Stimulated activated CD4-positive, alpha-beta T cell treated with anti-CD3 and anti-CD28 coated beads, Interleukin-4, amount 100 ng/mL, for 24 hours (primary cell): ENCODE measurements at places on chromosomes 12 and 14.
A peak's percentile ranks its signal among the peaks of the same experiment; 100 is the strongest.

DNA sequence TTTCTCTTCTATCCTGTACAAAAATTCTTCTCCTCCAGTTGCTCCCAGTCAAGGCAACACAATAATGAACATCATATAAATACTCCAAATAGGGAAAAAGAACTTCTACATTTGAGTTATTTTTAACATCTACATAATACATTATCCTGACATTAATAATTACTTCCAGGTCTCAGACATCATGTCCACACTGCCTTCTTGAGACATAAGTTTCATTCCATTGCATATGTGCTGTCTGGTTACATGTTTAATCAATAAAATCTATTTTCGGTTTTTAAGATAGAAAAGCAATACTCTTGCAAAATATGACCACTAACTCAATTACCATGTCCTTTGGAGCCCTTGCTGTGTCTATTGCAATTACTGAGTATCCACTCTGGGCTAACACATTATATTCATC lies 881.9 kb downstream of the GALC start:
- no peak for DNase-seq

- DNase-seq = no peak
Measured at GRCh38 chr12:93484315-93484981, 17.1 kb downstream of the MRPL42 start.

- peak; percentile 86 for DNase-seq
Measured at GRCh38 chr14:49768301-49769121, 558 bp downstream of the KLHDC2 start.

DNA sequence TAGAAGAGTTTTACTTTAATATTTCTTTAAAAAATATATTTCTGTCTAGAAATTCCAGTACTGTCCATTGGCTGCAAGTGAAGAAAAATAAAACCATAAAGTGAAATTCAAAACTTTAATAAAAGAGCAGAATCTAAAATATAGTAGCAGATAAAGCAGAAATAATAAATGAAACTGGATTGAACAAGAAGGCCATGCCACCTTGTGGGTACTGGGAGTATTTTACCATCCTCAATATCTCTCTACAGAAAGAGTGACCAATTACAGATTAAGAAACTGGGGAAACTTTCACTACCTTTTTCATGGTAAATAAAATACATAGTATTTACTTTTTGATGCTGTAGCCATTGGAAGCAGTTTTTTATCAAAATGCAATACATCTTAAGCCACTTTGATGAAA lies 220.5 kb downstream of the BCAT1 start:
- no peak for DNase-seq

- DNase-seq = no peak
Measured at GRCh38 chr12:84166812-84167211, 745.8 kb downstream of the SLC6A15 start.

- no peak for DNase-seq
Measured at GRCh38 chr12:130831876-130832405, 7.1 kb downstream of the STX2 start.

DNA sequence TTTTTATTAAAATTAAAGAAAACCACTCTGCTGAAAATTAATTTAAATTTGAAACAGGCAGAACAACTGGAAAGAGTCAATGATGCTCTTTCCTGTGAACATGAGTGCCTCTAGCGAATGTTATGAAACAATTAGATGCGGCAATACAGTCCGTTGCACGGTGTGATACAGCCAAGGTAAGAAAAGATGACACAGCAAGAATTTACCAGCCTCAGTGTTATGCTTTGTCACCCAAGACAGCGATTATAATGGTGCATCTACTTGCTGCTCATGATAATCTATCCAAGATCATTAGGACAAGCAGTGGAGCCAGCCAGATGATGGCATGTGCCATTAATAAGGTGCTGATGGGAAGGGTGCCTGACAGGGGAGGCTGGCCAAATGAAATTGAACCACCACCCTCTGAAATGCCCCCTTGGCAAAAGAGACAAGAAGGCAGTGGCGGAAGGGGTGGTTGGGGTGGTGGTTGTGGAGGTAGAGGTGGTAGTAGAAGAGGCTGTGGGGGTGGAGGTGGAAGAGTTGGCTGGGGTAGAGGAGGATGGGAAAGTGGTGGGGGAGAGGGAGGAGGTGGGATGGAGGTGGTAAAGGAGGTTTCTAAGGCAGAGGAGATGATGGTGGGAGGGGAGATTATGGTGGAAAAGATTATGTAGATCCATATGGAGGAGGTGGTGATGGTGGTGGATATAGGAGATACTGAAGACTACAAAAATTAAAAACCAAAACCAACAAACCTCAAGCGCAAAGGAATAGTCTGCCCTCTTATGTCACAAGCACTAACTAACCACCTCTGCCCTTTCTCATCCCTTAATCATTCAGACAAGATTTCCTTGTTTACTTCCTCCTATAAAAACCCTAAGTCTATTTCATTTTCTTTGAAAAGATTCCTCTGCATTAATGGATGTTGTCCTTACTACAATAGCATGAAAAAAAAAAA lies 4.0 kb upstream of the RESF1 start:
- no peak for DNase-seq

DNA sequence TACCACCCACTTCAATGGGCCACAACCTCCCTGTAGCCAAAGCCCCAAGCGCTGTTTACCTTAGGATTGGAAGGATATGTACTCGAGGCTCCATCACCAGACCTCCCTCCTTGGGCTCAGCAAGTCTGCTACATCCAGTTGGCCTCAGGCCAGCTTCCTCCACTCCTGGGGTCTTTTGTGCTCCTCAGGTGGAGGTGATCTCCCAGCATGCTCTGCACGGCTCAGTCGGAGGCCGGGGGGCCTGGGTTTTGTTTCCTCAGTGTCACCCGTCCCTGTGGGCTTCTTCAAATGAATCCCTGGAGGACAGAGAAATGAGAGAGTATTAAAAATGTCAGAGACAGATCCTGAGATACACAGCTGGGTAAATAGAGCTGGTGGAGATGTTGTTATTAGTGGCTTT lies 723.1 kb upstream of the TBX3 start:
- DNase-seq = no peak

GRCh38 chr12:26684101-26684500 lies 148.9 kb downstream of the ITPR2 start:
- no peak for DNase-seq

DNA sequence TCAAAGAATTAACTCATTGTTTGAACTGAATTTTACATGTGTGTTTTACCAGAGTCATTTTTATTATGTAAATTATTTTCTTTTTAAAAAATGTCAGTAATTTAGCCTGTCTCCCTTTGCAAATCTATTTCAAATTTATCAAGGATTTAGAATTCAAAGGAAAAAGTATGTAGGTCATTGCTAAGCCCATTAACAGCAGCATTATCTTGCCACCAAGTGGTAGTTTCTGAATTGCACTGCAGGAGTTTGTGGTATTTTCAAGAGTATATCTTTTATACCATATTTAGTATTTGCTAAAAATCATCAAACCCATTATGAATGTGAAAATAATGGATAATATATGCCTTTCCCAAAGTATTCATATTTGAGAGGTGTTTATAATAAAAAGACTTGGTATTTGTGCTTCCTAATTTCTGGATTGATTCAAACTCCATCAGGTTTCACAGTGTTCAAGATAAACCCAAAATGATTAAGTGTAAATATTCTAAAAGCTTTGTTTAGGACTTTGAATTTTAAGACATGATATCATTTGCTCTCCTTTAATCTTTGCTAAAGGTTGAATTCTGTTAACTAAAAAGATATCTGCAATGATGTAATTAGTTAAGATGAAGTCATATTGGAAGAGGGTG lies 711.4 kb downstream of the FSCB start:
- no peak for DNase-seq

- no peak for DNase-seq
Measured at GRCh38 chr12:107513636-107514400, 171.8 kb upstream of the PWP1 start.

GRCh38 chr12:94111302-94111701 lies 37.1 kb upstream of the PLXNC1 start:
- no peak for DNase-seq

GRCh38 chr12:109885616-109886015 lies 5.3 kb upstream of the GLTP start:
- no peak for DNase-seq

DNA sequence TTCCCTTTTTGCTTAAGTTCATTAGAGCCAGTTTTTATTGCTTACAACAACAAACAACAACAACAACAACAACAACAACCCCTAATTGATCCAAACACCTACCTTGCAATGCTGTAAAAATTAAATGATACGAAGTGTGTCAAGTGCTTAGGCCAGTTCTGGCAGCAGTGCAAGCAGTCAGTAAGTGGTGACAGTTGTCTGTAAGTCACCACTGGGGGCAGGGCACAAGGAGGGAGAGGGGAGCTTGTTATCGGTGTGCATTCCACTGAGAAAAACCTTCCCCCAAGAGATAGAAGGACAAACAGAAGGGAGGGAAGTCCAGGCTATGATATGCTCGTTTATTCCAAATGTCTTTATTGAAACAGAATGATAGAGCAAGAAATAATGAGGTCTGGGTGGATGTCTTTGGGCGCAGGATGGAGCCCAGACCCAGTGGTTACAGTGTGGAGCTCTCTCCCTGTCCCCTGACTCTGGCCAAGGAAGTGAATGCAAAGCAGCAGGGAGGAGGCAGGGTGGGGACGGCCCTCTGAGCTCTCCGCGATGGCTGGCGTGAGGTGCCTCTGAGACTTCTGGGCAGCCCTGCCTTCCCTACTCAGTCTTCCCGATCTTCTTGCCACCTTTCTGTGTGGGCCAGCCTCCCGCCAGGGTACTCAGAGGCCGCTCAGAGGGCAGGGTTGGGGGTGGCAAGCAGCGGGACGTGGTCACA lies 6.5 kb downstream of the SLC22A17 start:
- no peak for DNase-seq

DNA sequence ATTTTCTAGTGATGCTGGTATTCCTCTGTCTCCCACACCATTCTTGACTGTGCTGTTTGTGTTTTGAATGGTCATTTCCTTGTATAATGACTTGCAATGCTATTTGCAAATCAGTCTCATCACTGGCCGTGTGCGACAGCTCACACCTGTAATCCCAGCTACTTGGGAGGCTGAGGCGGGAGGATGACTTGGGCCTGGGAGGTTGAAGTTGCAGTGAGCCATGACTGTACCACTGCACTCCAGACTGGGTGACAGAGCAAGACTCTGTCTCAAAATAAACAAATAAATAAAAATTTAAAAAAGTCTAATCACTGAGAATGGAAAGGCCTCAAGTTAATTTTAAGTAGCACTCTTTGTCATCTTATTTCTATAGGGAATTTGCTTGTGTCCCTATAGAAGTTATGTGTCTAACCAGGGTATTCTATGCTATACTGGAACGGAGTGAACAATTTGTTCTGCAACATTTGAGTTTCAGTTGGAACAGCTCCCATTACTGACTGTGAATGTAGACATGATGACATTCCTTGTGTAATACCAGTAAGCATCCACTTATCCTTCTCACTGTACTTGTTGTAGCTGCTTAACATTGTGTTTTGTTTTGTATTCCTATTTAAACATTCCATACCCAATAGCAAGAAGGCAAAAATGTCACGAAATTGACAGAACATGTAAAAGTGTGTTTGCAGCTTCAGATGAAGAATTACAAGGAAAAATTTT lies 126.3 kb downstream of the MGST1 start:
- no peak for DNase-seq

DNA sequence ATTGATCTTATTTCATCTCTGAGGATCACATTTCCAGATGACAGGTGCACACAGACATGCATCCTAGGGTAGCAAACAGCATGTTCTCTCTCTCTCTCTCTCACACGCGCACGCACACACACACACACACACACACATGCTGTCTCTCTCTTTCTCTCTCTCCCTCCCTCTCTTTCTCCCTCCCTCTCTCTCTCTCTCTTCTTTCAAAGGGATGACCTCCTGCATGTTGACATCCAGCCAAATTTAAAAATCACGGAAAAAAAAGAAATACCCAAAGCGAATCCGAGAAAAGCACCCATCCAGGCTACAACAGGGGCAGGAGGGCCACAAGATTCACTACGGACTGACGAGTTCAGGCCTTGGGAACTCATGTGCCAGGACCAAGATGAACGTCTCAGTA lies 2.3 kb downstream of the KSR2 start:
- DNase-seq = no peak
